ENCODE measurements at places on chromosomes 4 and X.

GRCh38 chr4:66558651-66559050 is 888.4 kb upstream of the EPHA5 start:
- DNase-seq: no peak

- no peak for DNase-seq
These were observed 253.6 kb upstream of the DIPK2B start for GRCh38 chrX:45454290-45454689.

- DNase-seq: no peak
These were observed 92.3 kb upstream of the TLL1 start for GRCh38 chr4:165780735-165781134.

DNA sequence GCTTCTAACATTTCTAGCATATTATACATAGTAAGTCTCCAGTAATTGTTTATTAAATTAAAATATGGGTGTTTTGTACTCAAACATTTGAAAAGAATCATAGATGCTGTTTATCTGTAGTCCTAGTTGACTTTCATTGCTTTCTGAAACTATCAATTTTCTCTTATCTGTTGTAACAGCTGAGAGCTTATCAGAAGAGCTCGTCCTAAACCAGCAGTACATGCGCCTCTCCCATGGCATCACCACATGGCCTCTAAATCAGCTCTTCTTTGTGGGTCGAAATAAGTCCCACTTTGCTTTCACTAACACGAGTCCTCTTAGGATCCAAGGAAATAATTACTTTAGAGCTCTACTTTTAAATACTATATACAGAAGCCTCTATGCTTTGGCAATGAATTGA is 55.1 kb downstream of the PPP3CA start:
- DNase-seq: no peak

DNA sequence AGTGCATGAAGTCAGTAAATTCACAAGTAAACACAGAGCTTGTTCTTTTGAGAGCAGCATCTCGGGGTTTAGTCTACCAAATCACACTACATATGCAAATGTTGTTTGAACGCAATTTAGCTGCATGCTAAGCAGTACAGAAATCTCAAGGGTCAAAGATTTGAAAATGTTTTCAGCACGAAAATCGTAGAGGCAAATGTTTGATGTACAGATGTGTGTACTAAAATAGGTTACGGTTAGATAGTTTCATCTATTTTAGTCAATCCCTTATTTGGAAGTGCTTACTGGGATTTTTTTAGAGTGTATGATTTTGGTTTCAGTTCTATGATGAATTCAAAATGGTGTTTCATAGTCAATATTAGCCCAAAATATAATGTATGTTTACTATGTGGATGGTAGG is 1928.2 kb upstream of the TENM3 start:
- DNase-seq: no peak

DNA sequence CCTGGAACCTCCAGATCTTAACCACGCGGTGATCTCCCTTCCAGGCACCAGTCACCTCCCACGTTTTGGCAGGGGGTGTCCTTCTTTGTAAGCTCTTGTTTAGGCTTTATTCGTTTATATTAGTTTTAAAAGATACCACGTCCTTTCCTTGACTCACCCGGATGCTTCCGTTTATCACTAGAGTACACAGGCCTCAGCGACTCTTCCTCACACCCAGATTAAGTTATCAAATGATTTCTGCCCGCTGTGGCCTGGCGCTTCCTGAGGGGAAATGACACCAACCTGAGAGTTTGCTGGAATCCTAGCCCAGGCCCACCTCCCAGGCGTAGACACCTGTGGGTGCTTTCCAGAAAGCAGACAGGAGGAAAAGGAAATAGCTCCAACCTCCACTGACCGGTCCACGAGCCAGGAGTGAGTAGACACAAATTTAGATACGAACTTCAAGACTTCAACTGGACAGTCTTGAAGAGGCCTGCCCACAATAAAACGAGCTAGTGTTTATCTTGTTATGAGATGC is 756 bp upstream of the ADAMTS3 start:
- DNase-seq: no peak

GRCh38 chr4:142832022-142832421 is 14.1 kb downstream of the INPP4B start:
- no peak for DNase-seq

DNA sequence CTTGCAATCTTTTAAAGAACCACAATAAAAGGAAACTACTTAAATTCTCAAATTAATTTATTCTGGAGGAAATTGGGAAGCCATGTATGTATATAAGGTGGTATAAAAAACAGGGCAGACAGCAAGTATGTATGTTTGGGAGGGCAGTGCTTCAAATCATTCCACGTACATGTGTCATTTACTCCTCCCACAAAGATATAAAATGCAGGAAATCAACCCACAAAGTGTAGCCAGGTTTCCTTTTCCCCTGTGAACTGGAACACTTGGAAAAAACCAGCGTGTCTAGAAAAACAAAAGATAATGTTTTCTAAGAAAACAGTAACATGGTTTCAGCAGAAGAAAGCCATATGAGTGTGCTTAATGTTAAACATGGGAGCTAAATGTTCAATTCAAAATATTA is 156.7 kb upstream of the FAM47A start:
- no peak for DNase-seq

DNA sequence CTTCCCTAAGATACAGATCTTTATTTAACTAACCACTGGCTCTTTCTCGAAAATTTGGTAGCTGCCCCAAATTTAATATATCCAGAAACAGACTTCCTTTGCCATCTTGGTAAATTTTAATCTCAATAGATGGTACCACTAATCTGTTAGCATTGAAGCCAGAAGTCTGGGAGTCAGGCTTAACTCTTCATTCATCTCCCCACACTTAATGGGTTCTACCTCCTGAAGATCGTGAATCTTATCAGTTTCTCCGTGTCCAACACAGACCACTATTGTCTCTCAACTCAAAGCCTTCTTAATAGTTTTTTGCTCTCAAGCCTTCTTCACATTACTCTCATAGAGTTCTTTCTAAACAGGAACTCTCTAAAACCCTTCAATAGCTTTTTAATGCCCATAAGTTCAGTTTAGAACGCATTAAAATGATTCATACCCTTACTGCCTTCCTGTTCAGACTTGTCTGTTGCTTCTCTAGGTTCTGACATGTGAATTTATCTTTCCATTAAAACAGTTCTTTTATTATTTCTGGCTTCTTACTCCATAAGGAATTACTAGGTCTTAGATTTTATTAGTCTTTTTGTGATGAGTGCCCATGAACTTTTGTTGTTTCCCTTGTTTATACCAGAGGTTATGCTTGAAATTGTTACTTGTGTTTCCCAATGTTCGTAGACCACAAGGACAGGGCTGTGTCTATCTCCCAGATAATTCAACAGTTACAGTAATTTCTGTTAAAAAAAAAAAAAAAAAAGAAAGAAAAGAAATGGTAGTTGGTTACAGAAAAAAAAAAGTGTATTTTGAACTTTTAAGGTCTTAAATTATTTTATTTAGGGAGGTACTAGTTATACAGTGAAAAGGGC is 54.7 kb downstream of the SMARCAD1 start:
- no peak for DNase-seq

- DNase-seq: no peak
These were observed 143.5 kb downstream of the CHM start for GRCh38 chrX:85903692-85904471.

- DNase-seq: no peak
These were observed 180.3 kb upstream of the KLHL4 start for GRCh38 chrX:87337267-87337666.

All from HS-27A (cell line).